ENCODE measurements at places on chromosomes 2 and 18.

DNA sequence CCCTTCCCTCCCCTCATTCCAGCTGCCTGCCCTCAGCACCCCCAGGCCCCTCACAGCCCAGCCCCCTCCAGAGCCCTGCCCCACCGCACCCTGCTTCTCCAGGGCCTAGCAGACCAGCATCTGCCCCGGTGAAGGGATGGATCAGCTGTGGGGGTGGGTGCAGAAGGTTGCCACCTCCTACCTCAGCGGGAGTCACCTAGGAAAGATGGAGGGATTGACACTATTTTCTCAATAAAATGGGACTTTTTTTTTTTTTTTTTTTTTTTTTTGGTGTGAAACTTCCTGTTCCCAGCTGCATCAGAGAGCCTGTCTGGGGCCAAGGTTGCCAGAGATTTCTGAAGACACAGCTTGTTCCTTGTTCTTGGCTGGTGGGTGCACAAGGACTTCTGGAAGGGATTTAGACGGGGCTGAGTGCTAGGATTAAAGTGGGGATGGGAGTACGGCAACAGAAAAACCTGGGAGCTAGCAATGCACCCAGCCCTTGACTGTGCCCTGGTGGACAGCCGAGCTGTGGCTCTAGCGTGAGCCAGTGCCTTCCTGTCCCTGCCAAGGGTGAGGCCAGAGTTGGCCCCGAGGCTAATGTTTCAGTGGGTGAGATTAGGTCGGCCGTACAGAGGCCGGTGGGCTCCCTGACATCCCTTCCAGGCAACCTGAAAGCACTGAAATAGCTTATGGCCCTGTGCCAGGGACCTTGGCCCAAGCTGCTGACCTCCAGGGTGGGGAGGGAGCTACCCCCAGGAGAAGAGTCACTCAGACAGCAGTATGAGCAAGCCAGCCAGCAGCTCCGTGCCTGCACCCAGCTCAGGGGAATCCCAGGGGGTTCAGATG, 4.6 kb downstream of the B3GNT7 start:
- no peak for DNase-seq

DNA sequence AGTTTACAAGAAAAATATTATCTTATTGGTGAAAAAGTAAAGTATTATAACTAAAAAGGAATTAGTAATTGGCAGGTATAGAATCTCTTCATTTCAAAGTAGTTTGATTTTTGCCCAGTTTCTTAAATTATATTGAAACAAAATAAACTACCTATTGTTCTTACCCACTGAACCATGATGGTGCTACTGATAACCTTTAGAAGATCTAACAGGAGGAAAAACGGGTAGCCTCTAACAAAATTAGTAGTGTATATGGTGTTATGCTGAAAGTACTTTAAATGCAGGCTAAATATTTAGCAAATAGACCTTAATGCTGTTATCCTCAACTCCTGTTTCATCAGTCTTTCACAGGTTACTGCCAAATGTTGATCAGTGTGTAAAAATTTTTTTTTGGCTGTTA, 19.1 kb downstream of the MRPS9 start:
- no peak for DNase-seq

- DNase-seq = no peak
Measured at GRCh38 chr2:230944123-230944653, 19.1 kb upstream of the GPR55 start.

GRCh38 chr2:26561376-26561775, 79.8 kb downstream of the CIB4 start:
- DNase-seq = no peak

DNA sequence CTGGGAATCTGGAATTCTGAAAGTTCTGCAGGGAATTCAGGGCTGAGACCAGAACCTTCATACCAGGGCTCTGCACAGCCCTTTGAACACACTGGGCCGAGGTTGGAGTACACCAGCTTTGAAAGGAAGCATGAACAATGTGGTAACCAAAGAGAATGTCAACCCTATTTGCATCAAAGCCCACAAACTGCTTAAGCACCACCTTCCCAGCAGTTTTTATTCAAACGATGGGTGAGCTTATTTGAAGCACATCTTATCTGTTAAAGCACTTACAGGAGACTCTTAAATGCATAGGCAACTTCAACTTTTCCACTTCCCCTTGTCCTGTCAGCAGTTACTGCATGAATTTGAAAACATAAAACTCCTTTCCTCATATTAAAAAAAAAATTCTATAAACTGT, 96.6 kb downstream of the TXNL1 start:
- no peak for DNase-seq
